HT-29 (cell line): ENCODE measurements at places on chromosomes 1 and 21. TPM values are rescaled to one million over a fixed set of nuclear protein-coding genes. Genes with fewer than 3 reads are reported as not detected.

- DNase-seq, result no peak
Measured at GRCh38 chr1:101050869-101051268, 25.3 kb upstream of the DPH5 start.

DNA sequence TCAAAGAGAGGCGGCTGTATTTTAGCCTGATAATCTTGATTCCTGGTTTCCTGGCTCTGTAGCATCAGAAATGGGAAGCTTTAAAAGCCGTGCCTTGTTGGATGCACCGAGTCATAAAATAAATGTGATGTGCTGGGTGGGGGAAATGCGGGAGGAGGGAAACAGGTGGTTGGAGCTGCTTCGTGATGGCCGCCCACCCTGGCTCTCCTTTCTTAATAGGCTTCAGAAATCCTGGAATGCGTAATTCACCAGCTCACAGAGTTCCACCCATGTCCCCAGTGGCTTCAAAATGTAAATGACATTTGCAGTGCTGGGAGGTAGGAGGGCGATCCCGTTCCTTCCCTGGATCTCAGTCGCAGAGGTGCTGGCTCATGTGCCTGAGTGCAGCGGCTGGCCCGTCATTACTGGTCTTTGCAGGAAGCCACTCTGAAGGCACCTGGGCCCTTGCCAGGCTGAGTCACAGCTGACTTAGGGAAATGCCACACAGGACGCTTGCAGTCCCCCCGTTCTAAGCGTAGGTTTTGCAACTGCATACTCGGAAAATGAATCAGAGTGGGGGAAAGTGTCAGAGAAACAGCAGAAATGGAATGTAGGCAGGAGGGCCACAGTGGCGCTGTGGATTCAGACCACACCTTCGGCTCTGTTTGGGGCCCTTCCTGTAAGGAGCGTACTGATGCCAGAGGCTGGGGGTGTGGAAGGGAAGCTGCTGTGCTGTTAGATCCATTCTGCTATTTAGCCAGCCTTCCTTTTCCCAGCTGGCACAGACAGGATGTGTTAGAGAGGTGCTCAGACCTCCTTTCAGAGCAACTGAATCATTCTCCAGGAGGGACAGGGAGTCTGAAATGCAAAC lies 37.6 kb downstream of the GALNT2 start:
- peak; percentile 92 for DNase-seq

- DNase-seq, result no peak
Measured at GRCh38 chr1:2312515-2313301, 78.6 kb downstream of the MORN1 start.

DNA sequence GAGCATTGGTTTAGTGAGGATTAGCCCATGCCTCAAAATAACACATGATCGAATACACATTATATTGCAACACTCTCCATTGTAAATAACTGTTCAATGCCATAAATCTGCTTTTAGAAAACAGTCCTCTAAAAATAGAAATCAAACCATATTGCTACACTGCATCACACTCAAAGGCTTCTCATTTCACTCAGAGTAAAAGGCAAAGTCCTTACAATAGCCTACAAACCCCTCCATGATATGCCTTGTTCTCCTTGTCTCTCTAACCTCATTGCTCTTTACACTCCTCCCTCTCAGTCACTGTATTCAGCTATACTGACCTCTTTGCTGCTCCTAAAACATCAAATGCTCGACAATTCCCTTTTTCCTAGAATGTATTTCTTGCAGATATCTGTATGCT lies 64.2 kb downstream of the CYYR1 start:
- no peak for DNase-seq

GRCh38 chr1:111320066-111320879 lies 29.6 kb downstream of the CHIA start:
- DNase-seq, result no peak

The TEDDM1 gene
- total RNA-seq, result not detected in 2 replicates

The RGS13 gene
- total RNA-seq, result not detected in 2 replicates

The FAM72A gene
- total RNA-seq, result 3.8 and 10.9 TPM in 2 replicates
